NCI-H187 treated with DMSO at 0.1 percent for 48 hours (cell line): ENCODE measurements at places on chromosomes 6 and 20.

DNA sequence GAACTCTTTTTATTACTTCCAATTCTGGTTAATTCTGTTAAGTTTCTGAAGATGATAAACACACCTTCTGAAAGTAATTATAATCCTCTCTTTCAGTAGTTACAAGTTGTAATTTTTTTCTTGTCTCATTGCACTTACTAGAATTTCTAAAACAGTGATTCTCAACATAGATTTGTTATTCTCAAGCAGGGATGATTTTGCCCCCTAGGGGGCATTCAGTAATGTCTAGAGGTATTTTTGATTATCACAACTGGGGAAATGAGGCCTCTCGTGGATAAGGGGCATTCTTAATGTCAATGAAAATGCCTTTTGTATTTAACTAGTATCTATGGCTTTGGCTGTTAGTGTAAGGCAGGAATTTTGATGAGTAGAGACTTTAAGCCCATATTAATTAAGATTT lies 39.4 kb upstream of the MAFB start:
- DNase-seq: no peak

DNA sequence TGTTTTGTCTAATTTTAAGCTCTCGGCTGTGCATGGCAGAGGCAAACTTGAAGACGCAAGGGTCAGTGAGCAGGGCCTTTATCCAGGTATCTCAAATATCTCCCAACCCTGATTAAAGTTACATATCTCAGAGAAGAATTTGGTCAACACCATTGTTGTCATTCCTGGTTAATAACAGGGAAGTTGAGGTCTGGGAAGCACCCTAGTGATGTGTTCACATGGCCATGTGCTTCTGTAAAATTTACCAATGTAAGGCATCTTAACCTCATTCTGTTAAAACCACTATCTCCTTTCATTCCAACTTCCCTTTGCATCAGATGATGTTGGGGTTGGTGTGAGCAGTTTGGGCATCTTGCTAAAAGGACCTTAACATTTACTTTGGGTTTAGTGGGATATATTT lies 4.0 kb upstream of the FAM110A start:
- no peak for DNase-seq

DNA sequence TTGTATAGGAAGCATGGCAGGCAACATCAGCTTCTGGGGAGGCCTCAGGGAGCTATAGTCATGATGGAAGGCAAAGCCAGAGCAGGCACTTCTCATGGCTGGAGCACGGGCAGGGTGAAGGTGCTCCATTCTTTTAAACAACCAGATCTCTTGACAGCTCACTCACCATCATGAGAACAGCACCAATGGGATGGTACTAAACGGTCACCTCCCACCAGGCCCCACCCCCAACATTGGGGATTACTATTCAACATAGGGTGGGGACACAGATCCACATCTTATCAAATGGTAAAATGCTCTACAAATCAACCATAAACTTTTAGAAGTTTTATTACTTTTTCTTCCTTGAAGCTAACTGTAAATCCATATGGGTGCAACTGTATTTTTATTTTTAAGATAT lies 61.5 kb downstream of the MAP3K4 start:
- no peak for DNase-seq

GRCh38 chr20:35463455-35464300 lies 8.3 kb downstream of the CEP250 start:
- DNase-seq: peak; percentile 59

- no peak for DNase-seq
Observed at GRCh38 chr6:35948725-35949124, 27.8 kb upstream of the SRPK1 start.

GRCh38 chr6:155755452-155755851 lies 299.8 kb upstream of the NOX3 start:
- no peak for DNase-seq

GRCh38 chr20:36473164-36473563 lies 68.2 kb upstream of the MYL9 start:
- DNase-seq: no peak

GRCh38 chr20:37397076-37397953 lies 51.4 kb downstream of the SRC start:
- DNase-seq: no peak

DNA sequence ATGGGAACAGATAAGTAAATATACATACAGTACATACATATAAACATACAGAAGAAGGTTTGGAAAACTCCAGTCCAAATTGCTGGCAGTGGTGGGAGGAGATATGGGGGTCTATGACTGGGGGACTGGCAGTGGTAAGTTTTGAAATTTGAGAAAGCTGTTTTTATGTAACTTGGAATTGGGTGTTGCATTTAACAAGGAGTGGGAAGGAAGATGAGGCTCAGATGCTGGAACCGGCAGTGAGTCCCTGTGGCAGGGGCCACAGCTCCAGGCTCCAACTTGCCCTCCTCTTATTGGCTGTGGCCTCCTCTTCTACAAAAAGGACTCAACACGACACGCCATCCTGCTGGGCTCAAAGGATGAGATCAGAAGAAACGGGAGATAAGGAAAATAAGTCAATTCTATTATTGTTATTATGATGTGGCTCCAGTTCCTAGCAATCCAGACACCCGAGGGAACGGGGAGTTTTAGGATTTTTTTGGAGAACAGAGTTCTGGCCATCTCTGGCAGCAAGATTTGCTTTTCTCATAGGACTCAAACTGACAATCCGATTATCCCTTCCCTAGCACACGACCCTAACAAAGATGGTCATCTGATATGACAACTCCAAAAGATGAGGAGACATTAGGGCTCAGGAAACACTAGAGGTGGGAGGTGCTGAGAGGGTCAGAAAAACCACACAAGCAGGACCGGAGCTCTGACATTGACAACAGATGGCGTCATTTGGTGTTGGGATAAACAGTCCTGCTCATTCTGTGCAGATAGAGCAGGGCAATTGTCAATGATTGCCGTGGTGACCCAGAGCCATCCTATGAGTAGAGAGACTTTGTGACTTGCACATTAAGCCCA lies 6.0 kb upstream of the TGM2 start:
- DNase-seq: no peak

GRCh38 chr6:34585108-34585507 lies 29.0 kb upstream of the SPDEF start:
- no peak for DNase-seq

DNA sequence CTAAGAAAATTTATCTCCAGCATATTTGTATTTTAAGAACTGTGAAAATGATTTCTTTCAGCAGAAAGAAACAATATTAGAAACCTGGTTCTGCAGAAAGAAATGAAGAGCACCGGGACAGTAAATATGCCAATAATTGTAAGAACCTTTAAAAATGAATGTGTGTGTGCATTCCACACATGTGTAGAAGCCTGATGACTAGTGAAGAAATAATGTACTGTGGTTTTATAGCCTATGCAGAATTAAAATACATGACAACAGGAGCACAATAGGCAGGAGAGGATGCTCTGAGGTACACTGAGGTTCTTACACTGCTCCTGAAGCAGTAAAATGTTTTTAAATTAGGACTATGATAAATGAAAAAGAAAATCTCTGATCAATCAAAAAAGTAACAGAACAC lies 48.9 kb downstream of the SNX14 start:
- DNase-seq: no peak

- no peak for DNase-seq
Observed at GRCh38 chr6:81969011-81969410, 216.5 kb upstream of the TENT5A start.

DNA sequence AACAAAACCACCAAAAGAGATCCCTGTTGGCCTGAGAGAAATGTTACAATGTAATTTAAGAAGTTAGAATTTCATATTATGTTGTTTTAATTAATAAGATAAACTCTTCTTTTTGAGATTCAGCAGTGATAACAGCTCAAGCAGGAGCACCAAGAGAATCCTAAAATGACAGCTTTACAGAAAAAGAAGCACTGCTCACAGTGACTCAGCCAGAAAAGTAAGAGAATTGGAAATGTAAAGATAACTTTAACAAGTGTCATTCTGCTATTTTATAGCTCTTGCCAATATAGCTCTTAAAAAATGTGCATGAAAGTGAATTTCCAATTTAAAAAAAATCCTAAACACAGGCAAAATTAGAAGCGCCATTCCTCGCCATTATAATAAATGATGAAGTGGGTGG lies 111.3 kb downstream of the UBE3D start:
- DNase-seq: no peak

DNA sequence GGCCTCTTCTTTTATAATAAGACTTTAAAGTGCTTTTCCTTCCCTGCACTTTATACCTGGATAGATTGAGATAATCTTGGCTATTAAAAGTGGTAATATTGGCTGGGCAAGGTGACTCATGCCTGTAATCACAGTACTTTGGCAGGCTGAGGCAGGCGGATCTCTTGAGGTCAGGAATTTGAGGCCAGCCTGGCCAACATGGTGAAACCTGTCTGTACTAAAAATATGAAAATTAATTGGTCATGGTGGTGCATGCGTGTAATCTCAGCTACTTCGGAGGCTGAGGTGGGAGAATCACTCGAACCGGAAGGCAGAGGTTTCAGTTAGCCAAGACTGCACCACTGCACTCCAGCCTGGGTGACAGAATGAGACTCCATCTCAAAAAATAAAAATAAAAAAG lies 197.1 kb upstream of the RGS17 start:
- DNase-seq: no peak

DNA sequence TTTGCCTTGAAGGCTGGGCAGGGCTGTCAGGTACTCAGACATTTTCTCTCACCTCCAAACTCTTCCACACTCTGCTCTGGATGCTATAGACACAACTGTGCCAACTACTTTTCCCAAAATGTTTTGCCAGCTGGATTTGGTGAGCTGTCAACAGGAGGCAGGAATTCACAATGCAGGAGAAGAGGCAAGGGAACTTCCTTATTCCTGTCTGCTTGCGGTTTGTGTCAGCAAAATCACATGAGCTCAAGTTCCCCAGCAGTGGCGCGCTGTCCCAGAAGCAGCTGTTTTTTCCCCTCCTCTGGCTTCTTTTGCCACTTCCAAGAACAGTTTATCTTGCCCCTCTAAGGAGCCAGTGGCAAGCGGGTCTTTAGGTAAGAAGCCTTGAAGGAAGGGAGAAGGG lies 608.2 kb downstream of the PRKN start:
- DNase-seq: no peak

- DNase-seq: no peak
Observed at GRCh38 chr20:51535075-51535386, 7.5 kb downstream of the NFATC2 start.

DNA sequence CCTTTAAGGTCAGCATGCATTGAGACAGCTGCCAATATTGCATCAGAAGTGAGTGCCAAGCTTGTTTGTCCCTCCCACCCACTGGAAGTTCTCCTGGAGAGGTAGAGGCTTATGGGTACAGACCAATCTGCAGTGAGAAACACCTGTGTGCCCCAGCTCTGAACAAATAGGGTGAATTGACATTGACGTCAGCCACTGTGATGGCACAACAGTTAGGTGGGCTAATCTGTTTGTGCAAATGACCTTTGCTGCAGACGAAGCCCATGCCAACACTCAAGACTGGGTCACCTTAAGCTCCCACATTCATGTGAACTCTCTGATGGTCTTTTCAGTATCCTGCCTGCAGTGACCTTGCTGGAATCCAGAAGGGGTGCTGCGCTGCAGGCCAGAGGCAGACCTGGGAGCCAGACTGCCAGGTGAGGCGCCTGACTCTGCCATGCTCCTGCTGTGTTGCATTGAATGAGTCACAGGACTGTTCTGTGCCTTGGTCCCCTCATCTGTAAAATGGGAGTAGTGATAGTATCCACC lies 99.9 kb downstream of the ALDH8A1 start:
- no peak for DNase-seq

DNA sequence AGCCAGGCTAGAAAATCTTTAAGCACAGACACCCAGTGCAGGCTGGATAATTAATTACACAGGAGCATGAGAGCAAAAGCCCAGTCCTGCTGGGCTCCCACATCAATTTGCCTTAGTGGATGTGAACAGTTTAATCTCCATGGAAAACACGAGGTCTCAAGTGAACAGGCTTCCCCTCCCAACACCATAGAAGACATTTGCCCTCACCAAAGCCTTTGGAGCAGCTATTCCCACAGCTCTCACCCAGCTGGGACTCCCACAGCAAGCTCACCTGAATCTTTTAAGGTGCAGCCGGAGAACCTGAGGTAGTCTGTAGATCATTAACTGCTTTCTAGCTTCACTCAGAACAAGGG lies 12.0 kb downstream of the TOMM6 start:
- DNase-seq: no peak

GRCh38 chr6:169022079-169022478 lies 231.6 kb downstream of the THBS2 start:
- no peak for DNase-seq

DNA sequence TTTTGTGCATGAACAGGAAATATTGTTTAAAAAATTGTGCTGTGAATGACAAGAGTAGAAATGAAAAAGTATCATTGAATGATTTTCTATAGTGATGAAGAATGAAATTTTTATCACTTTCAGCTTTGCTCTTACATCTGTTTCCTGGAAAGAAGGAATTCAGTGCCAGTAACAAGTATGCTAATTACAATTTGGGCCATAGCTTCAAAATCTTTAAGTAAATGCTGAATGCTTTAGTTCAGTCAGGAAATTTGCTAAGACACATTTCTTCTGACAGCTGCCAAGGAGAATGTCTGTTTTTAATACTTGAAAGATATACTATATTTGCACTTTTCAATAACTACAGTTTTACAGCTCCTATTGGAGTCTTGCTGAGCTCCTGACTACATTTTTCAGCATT lies 203.7 kb upstream of the RSPO3 start:
- no peak for DNase-seq

DNA sequence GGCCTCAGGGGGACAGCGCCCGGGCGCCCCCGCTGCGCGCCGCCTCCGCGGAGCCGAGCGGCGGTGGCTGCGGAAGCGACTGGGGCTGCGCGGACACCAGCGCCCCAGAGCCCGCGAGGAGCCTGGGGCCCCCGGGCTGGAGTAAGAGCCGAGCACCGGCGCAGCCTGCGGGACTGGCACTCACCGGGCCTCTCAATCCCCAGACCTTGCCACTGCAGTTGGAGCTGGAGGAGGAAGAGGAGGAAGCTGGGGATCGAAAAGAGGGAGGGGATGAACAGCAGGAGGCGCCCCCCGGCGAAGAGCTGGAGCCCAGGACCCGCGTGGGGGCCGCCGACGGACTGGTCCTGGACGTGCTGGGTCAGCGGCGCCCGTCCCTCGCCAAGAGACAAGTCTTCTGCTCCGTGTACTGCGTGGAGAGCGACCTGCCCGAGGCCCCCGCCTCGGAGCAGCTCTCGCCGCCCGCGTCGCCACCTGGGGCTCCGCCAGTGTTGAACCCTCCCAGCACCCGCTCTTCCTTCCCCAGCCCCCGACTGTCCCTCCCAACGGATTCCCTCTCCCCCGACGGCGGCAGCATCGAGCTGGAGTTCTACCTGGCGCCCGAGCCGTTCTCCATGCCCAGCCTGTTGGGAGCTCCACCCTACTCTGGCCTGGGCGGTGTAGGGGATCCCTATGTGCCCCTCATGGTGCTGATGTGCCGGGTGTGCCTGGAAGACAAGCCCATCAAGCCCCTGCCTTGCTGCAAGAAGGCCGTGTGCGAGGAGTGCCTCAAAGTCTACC lies 590 bp downstream of the RNF217 start:
- DNase-seq: no peak
